Mucosa of descending colon (tissue), 3 donors: ENCODE measurements at places on chromosomes 7 and 10. TPM values are rescaled to one million over a fixed set of nuclear protein-coding genes. Genes with fewer than 3 reads are reported as not detected.

Gene FAM237B
- not detected for total RNA-seq

Gene ZNF107
- total RNA-seq, result 6.0 TPM

- no peak for DNase-seq
Measured at GRCh38 chr10:34742456-34742855, 72.6 kb downstream of the PARD3 start.

GRCh38 chr7:133491846-133492652 lies 239.2 kb downstream of the EXOC4 start:
- no peak for DNase-seq

GRCh38 chr7:132368246-132368900 lies 207.9 kb downstream of the PLXNA4 start:
- peak; percentile 62 for DNase-seq
